ENCODE measurements at places on chromosomes 7 and 10.

DNA sequence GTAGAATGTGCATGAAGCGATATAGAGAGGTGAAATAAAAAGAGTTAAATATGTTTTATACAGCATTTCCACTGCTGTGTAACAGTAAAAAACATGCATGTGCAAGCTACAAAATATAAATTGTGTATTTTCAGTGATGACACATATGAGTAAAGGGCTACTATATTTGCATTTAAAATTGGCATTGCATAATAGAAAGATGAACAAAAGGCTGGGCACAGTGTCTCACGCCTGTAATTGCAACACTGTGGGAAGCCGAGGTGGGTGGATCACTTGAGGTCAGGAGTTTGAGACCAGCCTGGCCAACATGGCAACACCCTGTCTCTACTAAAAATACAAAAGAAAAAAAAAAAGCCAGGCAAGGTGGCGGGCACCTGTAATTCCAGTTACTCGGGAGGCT lies 79.8 kb upstream of the CCDC71L start:
- H3K4me3 ChIP-seq, result no peak overlapping the region
- no peaks in the 10 kb centered on the region for H3K27me3 ChIP-seq
- H3K4me1 ChIP-seq, result no peaks in the 10 kb centered on the region
- no peak for DNase-seq
- H3K36me3 ChIP-seq, result no peaks in the 10 kb centered on the region

DNA sequence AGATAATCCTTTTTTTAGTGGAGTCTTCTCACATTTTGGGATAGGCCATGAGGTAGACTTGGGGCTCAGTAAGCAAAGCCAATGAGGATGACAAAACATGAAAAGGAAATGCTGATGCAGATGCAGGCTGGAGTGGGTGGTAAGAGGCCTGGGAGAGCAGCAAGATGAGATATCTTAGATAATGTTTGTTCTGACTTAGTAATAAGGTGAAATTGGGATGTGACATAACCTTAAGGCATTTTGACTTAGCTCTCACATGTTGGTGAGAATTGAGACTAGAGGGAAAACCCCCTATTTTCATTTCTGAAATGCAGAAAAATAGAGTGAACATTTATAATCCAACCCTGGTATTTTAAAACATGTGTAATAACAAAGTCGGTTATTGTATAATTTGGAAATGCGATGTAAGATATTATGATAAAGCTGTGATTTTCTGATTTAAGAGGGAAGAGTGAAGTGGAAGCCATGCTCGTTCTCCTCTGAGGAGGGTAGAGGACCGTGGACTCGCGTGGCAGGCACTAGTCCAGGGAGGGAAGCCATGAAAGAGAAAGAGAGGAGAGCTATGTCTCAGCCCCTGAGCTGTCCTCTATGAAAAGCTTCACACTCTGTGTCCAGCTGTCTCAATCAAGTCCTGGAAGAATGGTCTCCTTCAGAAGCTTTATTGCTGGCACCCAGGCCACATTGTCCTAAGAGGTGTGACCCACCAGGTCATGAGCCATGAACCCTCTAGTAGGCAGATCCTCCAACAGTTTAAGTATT lies 57.3 kb downstream of the ST7 start:
- no peak overlapping the region for H3K27ac ChIP-seq
- H3K36me3 ChIP-seq, result no peaks in the 10 kb centered on the region
- H3K27me3 ChIP-seq, result no peaks in the 10 kb centered on the region
- DNase-seq, result no peak
- no peak overlapping the region for H3K4me3 ChIP-seq
- H3K4me1 ChIP-seq, result no peaks in the 10 kb centered on the region

GRCh38 chr7:107944411-107945169 lies 53.6 kb downstream of the DLD start:
- H3K36me3 ChIP-seq, result peaks cover 75% of the 10 kb centered on the region
- no peak overlapping the region for H3K27ac ChIP-seq
- no peak for DNase-seq
- H3K4me3 ChIP-seq, result no peak overlapping the region
- no peaks in the 10 kb centered on the region for H3K27me3 ChIP-seq

DNA sequence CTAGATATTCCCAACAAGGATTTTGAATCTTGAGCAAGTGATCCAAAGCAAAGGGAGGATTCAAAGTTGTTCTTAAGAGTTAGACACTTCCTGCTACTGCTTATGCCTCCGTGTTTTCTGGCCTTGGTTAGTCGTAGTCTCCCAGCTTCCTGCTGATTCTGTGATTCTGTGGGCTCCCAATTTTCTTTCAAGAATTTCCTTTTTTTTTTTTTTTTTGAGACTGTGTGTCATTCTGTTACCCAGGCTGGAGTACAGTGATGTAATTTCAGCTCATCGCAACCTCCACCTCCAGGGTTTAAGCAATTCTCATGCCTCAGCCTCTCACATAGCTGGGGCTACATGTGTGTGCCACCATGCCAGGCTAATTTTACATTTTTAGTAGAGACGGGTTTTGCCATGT lies 4.4 kb upstream of the ITGB8 start:
- H3K36me3 ChIP-seq, result no peaks in the 10 kb centered on the region
- H3K27me3 ChIP-seq, result no peaks in the 10 kb centered on the region
- H3K4me1 ChIP-seq, result peaks cover 6% of the 10 kb centered on the region
- no peak overlapping the region for H3K27ac ChIP-seq

DNA sequence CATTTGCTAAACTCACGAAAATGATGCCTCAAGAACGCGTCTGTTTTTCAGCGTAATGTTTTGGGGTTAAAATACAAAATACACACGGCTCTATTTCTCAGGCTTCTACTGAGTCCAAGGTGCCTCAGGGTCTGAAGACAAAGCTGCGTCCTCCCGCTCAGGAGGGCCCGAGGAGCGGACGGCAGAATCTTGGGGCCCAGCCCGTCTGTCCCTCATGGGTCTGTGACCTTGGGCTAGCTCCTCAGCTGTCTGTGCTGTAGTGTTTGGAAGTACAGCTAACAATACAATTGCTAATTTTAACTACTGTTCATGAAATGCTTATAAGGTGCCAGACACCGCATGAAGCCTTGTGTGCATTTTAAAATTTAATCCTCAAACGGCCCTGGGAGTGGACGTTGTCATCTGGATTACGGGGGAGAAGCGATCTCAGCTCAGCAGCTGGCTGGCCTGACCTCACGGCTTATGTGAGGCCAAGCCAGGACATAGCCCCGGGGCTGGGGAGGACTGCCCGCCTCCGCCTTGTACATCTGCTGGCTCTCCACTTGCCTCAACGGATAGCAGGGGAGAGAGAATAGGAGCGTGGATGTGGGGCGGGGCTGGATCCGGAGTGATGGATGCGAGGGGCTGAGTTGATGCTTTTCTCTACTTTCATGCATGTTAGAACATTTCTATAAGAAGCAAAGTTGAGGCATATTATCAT lies 357.4 kb downstream of the GLRX3 start:
- no peak for DNase-seq
- no peak overlapping the region for H3K4me3 ChIP-seq
- H3K27me3 ChIP-seq, result no peaks in the 10 kb centered on the region
- H3K27ac ChIP-seq, result no peak overlapping the region

DNA sequence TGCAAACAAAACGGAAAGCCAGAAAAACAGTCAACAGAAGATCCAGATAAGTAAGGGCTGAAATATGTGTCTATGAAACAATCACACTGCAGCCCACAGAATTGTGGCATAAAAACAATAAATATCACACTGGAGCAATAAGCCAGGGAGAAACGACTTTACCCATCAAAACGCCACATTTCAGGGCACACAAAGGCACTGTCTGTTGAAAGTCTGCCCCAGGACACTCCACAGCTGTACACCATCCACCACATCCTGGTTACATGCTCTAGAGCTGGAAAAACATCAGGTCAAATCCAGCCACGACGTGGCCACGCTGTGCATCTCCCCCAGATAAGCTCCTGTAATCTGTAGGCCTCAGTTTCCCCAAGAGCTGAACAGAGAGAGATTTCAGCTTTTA lies 88.7 kb downstream of the COBL start:
- H3K27me3 ChIP-seq, result no peaks in the 10 kb centered on the region
- no peak overlapping the region for H3K27ac ChIP-seq
- no peak overlapping the region for H3K4me3 ChIP-seq
- peaks cover 7% of the 10 kb centered on the region for H3K36me3 ChIP-seq
- peaks cover 8% of the 10 kb centered on the region for H3K4me1 ChIP-seq
- no peak for DNase-seq

GRCh38 chr7:101581891-101582290 lies 47.2 kb downstream of the MYL10 start:
- peaks cover 19% of the 10 kb centered on the region for H3K4me1 ChIP-seq
- DNase-seq, result no peak

DNA sequence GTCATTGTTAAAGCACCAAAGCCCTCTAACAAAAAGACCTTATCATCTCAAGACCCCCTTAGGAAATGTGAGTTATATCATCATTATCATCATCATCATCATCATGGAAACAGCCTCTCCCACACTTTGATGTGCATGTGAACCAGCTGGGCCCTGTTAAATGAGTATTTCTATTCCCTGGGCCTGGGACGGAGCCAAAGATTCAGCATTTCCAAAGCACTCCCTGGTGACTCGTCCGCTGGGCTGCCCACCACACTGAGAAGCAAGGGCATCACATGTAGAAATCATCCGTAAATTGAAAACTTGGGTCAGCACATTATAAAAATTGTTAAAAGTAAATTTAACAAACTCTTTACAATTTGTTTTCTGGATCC lies 88.6 kb downstream of the PTPRN2 start:
- peaks cover 9% of the 10 kb centered on the region for H3K4me1 ChIP-seq
- DNase-seq, result no peak
- no peak overlapping the region for H3K4me3 ChIP-seq
- no peaks in the 10 kb centered on the region for H3K36me3 ChIP-seq
- H3K27ac ChIP-seq, result peak overlapping the region; percentile 33

DNA sequence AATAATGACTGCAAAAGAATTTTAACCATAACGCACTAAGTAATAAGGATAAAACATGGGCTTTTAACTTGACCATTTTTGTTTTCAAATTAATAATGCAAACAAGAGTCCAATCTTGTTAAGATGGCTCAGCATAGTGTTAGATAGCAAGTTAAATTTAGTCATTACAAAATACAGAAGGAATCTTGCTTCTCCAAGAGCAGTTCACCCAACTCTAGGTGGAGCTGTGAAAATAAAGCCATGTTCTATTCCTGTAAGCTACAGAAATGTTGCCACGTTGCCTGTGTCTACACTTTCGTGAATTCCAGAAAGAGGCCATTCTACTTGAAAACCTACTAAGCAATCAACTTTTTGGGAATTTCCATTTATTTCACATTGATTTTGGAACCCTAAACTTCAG lies 191.9 kb downstream of the SFMBT2 start:
- no peak overlapping the region for H3K4me3 ChIP-seq
- no peaks in the 10 kb centered on the region for H3K4me1 ChIP-seq
- H3K27ac ChIP-seq, result no peak overlapping the region
- H3K27me3 ChIP-seq, result no peaks in the 10 kb centered on the region

DNA sequence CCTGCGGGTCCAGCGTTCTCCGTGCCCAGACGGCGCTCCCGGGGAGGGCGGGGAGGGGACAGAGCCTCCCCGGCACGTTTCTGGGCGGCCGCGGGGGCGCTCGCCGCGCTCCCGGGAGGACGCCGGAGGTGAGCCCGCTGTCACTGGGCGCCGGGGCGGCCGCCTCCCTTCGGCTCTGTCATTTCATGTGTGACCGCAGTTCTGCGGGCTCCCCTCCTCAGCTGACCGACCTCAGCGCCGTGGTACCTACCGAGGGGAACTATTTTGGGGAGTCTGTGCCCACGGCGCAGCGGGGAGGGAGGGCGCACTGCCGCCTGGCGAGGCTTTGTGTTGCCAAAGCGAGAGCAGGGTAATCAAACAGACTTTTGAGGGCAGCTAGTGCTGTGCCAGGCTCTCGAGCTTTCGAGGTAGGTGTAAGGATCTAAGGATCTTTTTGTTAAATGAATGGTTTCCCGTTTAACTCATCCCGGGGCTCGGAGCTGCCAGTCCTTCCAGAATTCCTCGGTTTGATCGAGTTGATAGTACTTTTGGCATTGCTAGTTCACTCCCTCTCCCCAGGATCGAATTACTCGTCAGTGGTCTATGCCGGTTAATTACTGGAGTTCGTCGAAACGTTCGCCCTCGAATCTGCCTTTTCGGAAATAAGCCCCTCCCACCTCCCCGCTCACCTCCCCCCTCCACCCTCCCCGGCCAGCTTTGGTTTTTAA lies 1.9 kb downstream of the ARID5B start:
- no peaks in the 10 kb centered on the region for H3K27me3 ChIP-seq
- DNase-seq, result peak; percentile 78
- no peaks in the 10 kb centered on the region for H3K36me3 ChIP-seq
- peak overlapping the region; percentile 99 for H3K27ac ChIP-seq

- peaks cover 41% of the 10 kb centered on the region for H3K36me3 ChIP-seq
- H3K4me1 ChIP-seq, result peaks cover 3% of the 10 kb centered on the region
- no peak overlapping the region for H3K27ac ChIP-seq
These were observed 13.5 kb downstream of the AQP1 start for GRCh38 chr7:30925117-30925516.

DNA sequence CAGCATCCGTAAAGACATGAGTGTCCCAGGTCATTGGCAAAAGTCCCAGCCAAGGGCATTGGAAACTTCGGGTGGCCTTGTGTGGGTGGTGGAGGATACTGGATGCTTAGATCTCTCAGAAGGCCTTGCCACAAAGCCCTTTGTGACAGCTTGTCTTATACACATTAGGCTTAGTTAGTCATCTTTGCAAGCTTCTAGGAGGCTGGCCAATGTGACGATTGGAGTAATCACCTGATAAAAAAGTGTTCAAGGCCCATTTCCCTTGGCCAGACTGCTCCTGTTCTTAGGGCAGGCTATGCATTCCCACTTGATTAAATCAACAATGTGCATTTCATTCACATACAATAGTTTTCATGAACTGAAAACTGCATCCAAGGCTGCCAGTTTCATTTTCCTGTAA lies 26.9 kb downstream of the NPS start:
- no peak overlapping the region for H3K27ac ChIP-seq
- peaks cover 2% of the 10 kb centered on the region for H3K27me3 ChIP-seq
- no peaks in the 10 kb centered on the region for H3K36me3 ChIP-seq
- H3K4me3 ChIP-seq, result no peak overlapping the region
- no peak for DNase-seq

DNA sequence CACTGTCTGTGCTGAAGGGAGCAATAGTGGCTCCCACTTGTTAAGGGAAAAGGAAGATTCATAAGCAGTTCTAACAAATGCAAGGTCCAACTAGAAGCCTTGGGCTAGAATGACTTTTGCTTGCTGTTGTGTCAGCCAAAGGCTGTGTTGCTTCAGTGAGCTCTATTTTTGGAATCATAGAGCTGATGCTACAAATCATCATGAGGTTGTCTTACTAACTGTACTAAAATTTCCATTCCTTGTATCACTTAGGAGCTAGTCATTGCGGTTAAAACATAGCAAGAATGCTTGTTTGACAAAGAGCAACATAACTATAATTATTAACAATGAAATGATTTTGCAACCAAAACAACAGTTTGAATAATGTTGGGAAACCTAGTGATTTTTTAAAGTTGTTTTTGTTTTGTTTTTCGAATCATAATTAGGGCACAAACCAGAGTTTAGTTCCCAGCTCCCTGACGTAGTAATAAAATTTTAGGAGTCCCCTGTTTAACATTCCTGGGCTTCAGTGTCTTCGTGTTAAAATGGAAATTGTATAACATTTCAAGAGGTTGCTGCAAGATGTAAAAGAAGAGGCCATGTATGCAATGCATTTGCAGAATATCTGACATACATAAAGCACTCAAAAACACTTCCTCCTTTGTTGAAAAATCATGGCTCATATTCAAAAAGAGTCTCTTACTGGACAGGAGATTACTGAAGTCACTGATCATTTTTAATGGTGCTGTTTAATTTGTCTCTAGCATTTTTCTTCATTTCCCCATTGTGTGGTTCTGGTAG lies 183.4 kb downstream of the MACC1 start:
- no peak overlapping the region for H3K27ac ChIP-seq
- H3K36me3 ChIP-seq, result no peaks in the 10 kb centered on the region
- no peak for DNase-seq
- H3K4me1 ChIP-seq, result no peaks in the 10 kb centered on the region
- H3K4me3 ChIP-seq, result no peak overlapping the region

- no peak for DNase-seq
- no peak overlapping the region for H3K4me3 ChIP-seq
- H3K4me1 ChIP-seq, result no peaks in the 10 kb centered on the region
These were observed 449.0 kb upstream of the IGFBP3 start for GRCh38 chr7:46369933-46370654.
